ENCODE measurements at places on chromosomes 4 and X.

GRCh38 chr4:100311181-100311580, 120.9 kb upstream of the DDIT4L start:
- DNase-seq: no peak

DNA sequence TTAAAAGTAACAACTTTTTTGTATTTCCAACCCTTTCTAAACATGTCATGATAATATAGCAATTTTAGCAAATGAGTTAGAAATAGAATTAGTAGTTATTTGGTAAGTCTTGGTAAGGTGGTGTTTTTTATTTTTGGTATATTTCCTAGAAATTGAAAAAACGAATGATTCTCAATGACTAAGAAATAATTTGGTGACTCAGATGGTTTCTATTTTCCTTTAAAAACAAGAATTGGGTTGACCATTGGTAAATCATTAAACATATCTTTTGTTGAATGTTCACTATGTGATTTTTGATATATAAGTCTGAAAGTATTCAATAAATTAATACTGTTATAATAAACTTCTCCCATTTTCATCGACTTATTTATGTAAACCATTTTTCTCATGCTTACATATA, 206.2 kb upstream of the BANK1 start:
- no peak for DNase-seq

DNA sequence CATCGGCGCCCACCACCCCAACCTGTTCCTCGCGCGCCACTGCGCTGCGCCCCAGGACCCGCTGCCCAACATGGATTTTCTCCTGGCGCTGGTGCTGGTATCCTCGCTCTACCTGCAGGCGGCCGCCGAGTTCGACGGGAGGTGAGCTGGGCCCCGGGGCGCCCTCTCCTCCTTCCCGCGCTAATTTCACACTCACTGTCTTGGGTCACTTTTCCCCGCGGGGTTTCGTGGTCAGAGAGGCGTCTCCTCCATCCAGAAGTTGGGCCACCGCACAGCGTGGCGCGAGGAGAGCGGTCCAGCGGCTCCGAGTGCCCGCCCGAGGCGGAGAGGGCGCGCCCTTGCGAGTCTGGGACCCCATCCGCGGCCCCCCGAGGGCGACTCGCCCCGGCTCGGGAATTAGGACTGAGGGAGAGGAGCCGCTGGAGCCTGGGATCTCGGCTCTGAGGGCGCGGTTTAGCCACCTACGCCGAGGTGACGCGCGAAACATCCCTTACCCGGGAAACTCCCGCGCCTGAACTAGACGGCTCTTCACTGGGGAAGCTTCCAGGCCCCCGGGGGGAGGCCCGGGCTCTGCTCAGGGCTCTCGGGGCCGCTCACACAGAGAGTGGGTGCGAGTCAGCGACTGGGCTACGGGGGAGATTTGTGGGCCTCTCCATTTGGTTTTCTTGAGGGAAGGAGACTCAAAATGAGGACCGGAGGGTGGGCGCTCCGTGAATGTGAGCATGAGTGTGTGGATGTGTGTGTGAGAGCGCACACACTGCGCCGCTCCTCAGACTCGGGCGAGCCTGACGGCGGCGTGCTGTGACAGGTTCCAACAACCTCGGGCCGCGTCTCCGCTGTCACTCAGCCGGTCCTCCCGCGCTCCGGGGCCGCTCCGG, 551 bp downstream of the NPNT start:
- no peak for DNase-seq

- DNase-seq: no peak
Measured at GRCh38 chr4:45663628-45664081, 460.2 kb downstream of the GABRG1 start.
